HL-60 (cell line): ENCODE measurements at places on chromosomes 7 and 10.

DNA sequence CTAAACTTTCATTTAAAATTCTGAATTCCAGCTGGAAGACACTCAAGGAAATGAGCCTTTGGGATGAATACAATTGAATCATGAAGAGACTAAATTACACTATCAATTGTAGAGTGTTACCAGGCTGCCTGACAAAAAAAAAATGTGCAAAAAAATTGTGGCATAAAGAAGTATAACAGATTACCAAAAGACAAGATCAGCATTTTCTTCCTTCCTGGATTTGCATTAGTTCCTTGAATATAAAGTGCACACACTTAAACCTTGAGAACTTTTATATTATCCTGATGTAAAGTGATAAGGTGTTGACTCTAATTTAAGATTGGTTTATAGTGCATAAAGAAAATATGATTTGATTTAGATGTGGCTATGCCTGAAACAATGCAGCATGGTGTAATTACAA lies 412.7 kb upstream of the KLF6 start:
- DNase-seq: no peak

GRCh38 chr7:10418985-10419384 lies 554.7 kb upstream of the PHF14 start:
- no peak for DNase-seq

DNA sequence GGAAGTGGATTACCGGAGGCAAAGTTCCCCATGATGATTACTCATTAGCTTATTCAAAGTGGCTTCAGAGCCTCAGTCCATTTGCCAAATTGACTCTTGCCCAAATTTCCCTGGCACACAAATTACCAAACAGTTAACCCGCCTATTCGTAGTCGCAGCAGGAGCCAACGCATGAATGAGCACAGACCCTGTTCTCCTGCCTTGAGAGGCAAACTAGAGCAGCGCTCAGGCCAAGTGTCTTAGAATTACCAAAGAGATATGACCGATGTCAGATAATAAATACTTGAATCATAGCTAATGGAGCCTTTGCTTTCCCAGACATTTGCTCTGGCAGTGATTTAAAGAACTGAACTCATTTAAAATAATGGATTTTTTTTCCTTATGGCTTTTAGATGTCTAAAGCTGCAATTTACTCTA lies 64.9 kb downstream of the CTTNBP2 start:
- DNase-seq: no peak

DNA sequence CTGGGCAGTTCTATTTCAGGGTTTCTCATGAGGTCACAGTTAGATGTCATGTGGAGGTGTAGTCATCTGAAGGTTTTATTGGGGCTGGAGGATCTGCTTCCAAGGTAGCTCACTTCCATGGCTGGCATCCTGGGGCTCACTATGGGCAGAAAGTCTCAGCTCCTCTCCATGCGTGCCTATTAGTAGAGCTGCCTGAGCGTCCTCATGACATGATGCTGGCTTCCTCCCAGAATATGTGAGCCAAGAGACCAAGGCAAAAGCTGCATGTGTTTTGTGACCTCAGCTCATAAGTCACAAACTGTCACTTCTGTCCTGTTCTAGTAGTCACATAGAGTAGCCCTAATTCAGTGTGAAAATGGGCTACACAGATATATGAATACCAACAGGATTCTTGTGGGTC lies 524.4 kb downstream of the SUGCT start:
- DNase-seq: no peak

GRCh38 chr10:45505311-45505710 lies 131.3 kb downstream of the ALOX5 start:
- no peak for DNase-seq

DNA sequence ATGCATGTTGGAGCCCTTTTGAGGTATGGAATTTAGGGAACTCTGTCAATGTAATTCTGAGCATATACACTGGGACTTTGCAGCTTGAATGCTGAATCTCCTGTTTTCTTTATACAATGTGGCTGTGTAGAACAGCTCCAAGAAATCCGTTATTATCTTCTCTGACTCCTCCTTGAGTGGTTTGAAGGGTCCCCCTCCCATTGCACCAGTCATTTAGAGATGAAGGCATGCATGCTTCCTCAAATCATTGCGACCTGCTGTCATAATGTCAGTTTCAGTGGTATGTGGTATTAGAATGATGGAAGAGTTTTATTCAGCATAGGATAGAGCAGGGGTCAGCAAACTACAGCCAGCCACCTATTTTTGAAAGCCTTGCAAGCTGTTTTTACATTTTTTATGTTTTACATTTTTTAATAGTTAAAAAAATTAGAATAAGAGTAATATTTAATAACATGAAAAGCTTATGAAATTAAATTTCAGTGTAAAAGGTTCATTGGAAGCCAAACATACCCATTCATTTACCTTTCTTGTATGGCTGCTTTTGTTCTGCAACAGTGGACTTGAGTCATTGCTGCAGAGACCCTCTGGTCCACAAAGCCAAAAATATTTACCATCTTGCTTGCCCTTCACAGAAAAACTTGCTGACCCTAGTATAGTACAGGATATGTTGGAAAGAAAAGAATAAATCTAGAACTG lies 8.1 kb downstream of the STK17A start:
- DNase-seq: peak; percentile 61

GRCh38 chr7:43872406-43873110 lies 3.2 kb upstream of the MRPS24 start:
- DNase-seq: no peak

DNA sequence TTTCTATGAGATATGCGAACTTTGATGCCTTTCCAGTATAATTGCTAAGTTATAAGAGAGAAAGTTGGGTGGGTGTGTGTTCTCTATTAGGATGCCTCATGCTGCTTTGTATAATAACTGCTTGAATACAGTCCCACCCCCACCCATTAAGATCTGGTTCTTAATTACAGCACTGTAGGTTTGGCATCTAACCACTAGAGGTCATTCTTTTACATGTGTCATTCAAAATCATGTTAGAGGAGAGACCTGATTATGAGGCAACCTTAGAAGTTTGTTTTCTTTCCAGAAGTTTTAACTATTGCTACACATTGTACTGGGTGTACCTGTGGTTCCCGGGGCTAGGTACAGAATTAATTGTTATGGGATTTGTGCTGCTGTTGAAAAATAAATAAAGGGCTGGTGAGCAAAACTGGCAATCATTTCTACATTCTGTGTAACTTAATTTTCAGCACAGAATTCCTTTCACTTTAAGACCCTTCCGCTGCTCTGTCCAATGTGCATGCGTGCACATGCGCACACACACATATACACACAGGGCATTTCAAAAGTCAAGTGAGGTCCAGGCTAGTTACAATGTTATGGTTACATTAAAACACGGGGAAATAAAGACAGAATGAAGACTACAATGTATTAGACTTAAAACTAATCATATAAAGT lies 1156.3 kb downstream of the SORCS3 start:
- peak; percentile 2 for DNase-seq

GRCh38 chr10:112131996-112132395 lies 51.6 kb downstream of the GPAM start:
- no peak for DNase-seq

- no peak for DNase-seq
These were observed 142.5 kb upstream of the ZNF479 start for GRCh38 chr7:57274535-57275283.

DNA sequence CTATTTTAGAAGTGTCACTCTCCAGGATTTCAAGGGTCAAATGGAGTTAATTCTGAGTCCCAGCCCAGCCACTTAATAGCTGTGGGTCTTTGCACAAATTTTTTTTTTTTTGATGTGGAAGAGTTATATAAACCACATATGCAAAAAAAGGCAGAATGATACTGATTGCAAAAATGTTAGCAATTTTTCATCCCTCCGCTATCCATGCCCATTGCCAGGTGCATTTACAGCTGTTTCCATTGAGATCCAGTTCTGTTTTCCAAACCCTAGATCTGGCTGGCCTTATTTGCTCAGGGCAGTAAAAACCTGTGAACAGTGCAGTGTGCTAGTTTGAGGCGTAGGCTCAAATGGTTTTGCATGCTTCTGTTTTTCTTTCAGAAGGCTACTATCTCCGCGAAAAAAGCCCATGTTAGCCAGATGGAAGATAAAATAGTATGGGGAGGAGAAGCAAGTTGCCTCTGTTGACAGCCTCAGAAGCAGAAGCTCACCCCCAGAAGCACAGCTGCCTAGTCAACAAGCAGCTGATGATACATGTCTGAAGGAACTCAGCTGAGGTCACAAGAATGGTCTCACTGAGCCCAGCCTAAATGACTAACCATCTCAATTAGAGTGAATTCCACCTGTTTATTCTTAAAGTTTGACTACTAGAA lies 997 bp upstream of the ZNF138 start:
- DNase-seq: no peak

GRCh38 chr7:45161138-45161537 lies 3.5 kb downstream of the RAMP3 start:
- DNase-seq: no peak

DNA sequence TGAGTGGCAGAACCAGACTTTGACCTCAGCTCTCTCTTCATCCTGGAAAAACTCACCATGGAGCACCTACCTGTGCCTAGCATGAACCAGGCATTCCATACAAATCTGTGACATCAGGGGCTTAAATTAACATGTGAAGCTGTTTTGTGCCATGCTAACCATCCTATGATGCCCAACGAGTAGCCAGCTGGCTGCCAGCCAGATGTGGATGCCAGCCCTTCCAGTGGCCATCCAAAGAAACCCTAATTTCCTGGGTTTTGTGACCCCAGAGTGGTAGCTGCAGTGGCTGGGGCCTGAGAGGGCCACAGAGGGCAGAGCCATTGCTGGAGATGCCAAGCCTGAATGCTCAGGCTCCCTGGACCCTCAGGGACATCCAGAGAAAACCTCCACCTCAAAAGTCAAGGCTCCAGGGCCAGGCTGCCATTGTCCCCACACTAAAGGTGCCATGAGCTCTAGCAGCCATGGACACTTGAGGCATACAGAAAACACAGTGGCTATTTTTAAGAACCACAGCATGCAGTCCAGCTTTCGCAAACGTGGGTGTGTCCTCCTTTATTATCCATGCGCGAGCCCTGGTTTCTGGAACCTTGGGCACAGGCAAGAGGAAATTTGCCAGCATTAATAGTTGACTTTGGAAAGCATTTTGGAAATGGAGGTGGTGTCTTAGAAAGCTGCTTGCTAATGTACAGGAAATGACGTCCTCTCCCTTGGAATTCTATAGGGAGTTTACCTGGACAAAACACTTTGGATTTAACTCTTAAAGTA lies 6.0 kb downstream of the CPXM2 start:
- no peak for DNase-seq

- DNase-seq: no peak
These were observed 32.6 kb downstream of the PDZD8 start for GRCh38 chr10:117342641-117343040.
